Stimulated activated CD4-positive, alpha-beta T cell treated with anti-CD3 and anti-CD28 coated beads, Interleukin-2, amount 100 ng/mL, for 4 hours (primary cell): ENCODE measurements at places on chromosomes 2 and 18.

- DNase-seq = no peak
These were observed 1995.5 kb upstream of the CELF4 start for GRCh38 chr18:39561126-39561525.

GRCh38 chr2:237912271-237913192, 53.1 kb downstream of the RAMP1 start:
- no peak for DNase-seq

GRCh38 chr2:7683196-7683595, 766.0 kb downstream of the RNF144A start:
- no peak for DNase-seq

GRCh38 chr2:139876321-139876720, 1096.1 kb upstream of the NXPH2 start:
- DNase-seq = no peak

DNA sequence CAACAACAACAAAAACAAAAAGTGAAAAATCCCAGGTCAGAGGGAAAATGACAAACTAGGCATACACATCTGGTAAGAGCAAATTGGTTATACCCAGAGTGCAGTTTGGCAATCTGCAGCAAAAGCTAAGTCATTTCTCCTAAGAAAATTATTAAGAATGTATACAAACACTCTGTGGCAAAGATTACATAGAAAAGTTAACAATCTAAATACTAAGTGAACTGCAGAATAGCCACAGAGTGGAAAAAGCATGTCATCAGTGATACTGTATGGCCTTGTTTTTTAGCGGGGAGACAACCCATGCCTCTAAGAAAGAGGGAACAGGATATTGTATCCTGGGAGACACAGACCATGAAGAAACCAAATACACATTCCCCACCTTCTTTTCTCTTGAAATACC, 136.0 kb upstream of the ITGB6 start:
- no peak for DNase-seq

DNA sequence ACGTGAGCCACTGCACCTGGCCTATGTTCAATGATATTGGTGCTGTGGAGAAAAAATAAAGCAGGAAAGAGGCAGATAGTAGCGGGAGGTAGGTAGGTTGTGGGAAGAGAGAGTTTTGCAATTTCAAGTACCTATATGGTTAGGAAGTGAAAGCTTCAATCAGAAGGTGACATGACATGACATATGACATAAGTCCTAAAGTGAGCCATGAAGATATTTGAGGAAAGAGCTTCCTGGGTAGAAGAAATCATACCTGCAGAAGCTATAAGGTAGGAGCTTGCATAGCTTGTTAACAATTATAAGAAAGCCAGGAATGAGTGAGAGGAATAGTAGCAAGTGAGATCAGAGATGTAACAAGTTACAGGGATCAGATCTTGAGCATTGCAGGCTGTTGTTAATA, 4.2 kb downstream of the KIAA1328 start:
- no peak for DNase-seq

DNA sequence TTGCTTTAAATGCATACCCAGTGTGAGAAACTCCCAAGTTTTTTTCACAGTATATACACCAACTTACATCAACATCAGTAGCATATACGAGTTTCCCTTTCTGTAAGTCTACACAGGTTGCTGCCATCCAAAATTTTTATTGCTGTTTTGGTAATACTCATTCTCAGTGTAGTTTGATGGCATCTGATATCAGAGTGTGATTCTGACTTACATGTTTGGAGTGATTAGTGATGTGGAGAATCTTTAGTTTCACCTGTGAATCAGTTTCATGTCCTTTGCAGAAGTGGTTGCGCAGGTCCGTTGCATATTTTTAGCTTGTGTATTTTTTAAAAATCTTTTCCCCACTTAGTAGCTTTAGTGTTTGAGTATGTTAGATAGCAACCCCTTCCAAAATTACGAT, 50.1 kb downstream of the CCDC74A start:
- no peak for DNase-seq

GRCh38 chr18:56565551-56566345, 72.6 kb downstream of the TXNL1 start:
- DNase-seq = no peak

DNA sequence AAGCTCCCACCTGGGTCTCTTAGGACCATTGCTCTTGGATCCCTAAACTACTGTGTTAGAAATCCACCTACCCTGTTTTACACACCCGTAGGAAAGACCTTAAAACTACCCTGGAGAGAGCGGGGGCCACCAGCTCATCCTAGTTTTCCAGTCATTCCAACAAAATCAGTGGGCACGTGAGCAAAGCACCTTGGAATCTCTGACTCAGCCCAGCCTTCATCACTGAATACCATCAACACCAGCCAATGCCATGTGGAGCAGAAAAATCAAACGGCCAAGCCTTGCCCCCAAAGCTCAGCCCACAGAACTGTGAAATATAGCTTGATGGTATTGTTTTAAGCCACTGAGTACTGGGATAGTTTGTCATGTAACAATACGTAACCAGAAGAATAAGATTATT, 449.7 kb upstream of the CHAC2 start:
- DNase-seq = no peak

- no peak for DNase-seq
These were observed 130.7 kb upstream of the SERTAD2 start for GRCh38 chr2:64784168-64785061.

- no peak for DNase-seq
These were observed 38.4 kb upstream of the ITGAV start for GRCh38 chr2:186551323-186552050.

DNA sequence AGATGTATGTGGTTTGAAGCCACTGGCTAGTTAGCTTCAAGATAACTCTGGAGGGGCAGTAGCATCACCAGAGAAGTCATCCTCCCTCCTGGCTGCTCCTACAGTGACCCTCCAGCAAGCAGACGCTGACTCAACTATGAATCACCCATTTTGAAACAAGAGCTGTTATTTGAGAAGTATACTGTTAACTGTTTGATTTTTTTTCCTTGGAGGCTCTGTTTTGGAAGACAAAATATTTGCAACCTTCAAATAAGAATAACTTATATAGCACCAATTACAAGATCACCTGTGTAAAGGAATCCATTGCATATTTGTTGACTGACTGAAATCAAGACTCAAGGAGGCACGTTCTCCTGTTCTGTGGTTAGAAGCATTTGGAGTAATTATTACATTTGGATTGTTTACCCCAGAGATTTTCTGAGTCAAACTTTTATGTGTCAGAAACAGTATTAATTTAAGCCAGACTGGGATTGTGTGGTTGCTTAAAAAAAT, 313.8 kb downstream of the MTX2 start:
- no peak for DNase-seq

GRCh38 chr2:219995991-219996765, 368.7 kb downstream of the SLC4A3 start:
- no peak for DNase-seq

- DNase-seq = peak; percentile 40
These were observed 27.7 kb upstream of the MAPRE3 start for GRCh38 chr2:26942543-26943295.

- DNase-seq = no peak
These were observed 456.7 kb downstream of the SOX11 start for GRCh38 chr2:6148882-6149281.

GRCh38 chr2:67917332-67918054, 145.3 kb downstream of the C1D start:
- no peak for DNase-seq

- DNase-seq = no peak
These were observed 85.6 kb downstream of the IKZF2 start for GRCh38 chr2:213065583-213066442.
